Cerebellar nuclear complex (tissue), 1 donor: ENCODE measurements at places on chromosomes 3 and 15.

DNA sequence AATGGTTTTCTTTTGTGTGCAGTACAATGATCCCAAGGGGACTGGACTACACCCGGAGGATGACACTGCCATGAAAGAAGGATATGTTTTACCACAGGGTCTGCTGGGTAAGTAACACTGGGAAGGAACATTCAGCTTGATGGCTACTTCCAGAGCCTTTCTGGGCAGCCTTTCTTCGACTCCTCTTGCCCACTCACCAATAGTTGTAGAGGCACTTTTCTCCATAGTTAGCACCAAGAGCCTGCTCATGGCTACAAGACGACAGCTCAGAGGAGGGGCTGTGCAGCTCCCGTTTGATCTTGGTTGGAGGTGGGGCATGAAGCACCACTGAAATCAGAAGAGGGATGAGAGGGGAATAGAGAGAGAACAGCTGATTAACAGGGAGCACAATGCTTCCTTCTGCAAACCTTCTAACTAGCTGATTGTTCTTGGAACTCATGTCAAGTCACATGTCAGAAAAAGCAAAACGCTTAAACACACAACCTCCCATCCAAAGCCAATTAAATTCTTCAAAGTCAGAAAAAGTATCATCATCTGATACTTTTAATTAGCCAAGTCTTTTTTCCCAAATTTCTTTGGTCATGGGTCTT lies 27.9 kb downstream of the ETV5 start:
- no peak for DNase-seq

GRCh38 chr3:12675115-12675810 lies 11.3 kb upstream of the RAF1 start:
- DNase-seq: no peak

DNA sequence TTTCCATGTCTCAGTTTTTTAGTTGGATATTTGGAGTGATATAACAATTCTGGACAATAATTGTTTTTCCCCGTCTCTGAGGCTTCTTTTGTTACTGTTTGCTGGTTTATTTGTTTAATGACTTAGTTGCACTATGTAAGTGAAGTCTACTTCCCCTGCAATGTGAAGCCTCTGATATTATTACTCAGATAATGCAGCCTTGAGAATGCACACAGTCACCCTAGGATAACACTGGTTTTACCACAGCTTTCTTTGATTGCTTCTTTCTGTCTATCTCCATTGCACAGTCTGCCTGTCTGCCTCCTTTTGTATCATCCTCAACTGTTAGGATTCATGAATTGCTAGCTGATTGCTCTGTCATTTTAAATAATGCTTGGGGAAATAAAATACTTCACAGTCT lies 208.7 kb upstream of the ROBO1 start:
- DNase-seq: no peak

DNA sequence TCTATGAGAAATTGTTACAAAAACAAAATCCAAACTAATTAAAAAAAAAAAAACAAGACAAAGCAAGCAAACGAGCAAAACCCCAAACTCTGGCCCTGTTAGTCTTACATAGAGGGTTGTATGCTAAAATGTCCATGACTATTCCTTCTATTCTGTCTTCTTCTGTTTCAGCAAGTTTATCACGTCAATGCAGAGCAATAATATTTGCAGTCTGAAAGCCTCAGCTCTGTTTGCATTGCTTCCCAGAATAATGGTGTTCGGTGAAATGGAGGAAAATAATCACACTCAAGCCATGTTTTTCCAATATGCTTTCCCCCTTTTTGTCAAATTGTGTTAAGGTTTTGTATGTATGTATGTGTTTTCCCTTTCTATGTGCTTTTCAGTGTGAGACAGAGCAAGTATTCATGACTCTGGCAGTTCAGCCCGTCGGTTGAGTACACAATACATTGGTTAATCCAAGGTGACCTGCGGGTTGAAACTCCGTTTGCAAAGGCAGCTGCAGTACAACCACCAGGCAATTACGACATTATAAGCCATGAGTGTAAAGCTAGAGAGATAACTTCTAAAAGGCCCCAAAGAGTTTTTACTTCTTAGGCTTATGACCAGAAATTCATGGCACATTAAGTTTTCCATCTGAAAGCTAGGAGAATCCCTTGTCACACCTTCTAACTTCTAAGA lies 34.9 kb upstream of the MAGI1 start:
- DNase-seq: no peak

DNA sequence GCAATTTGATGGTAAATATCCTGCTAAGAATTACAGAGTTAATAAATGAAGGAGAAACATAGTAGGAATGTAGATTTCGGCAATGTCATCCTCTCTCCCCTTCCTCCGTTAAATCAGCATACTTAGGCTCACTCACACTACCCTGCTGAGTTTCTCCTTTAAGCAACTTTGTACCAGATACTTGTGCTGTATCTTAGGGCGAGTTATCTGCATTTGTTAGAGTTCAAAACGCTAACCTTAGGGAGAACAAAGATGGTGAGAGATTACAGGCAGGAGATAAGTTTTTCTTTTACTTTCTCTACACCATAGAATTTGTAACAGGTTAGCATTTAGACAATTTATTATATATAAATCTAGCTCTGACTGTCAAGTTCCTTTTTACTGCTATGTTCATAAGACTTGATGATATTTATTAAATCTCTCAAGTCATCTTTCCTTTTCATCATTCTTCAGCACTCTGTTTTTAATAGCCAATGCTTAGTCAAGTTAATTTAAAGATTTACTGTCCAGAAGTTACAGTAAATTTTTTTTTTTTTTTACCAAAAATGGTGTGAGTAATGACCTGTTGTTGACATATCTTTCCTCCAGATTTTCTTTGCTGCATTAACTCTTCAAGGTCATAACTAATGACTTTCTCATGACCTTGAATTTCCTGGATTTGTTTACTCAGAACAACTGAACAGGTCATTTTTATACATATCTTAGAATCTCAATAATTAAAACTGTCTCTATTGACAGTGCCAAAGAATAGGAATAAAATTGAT lies 22.2 kb downstream of the SUCNR1 start:
- DNase-seq: no peak

- DNase-seq: no peak
These were observed 119.1 kb downstream of the SV2B start for GRCh38 chr15:91219206-91219605.

GRCh38 chr3:127253491-127253890 lies 34.4 kb downstream of the PRR20G start:
- no peak for DNase-seq

GRCh38 chr3:94612631-94613030 lies 549.8 kb downstream of the NSUN3 start:
- DNase-seq: no peak

DNA sequence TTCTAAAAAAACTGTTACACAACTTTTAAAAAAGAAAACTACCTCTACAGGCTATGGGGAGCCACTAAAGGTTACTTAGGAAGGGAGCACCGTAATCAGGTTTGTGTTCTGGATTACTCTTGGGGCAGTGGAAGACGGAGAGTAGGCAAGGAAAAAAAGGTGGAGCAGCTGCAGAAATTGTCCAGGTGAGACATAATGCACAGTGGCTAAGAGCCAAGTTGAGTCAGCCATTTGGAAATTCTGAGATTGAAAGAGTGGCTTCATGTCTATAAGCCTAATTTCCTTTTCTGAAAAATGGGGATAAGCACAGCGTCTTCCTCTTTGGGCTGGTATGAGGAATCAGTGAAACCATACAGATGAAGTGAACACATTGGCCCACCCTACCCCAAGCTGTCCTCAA lies 195.2 kb downstream of the CADPS start:
- no peak for DNase-seq

GRCh38 chr15:43889042-43889441 lies 62.2 kb downstream of the WDR76 start:
- no peak for DNase-seq

DNA sequence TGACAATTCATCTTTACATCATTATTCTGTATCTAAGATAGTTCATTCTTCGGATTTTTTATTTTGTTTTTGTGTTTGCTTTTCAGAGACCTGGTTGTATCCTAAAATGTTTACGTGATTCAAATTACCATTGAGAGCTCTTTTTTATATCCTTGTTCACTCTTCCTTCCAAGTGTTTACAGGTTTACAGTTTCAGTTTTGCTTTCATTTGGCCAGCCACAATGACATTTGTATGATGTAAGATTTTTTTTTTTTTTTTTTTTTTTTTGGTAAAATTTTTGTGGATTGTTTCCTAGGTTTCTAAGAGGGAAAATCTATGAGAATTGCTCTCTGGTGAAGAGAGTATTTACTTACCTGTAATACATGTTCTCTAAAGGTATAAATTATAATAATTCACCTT lies 55.0 kb downstream of the SETD5 start:
- DNase-seq: no peak

DNA sequence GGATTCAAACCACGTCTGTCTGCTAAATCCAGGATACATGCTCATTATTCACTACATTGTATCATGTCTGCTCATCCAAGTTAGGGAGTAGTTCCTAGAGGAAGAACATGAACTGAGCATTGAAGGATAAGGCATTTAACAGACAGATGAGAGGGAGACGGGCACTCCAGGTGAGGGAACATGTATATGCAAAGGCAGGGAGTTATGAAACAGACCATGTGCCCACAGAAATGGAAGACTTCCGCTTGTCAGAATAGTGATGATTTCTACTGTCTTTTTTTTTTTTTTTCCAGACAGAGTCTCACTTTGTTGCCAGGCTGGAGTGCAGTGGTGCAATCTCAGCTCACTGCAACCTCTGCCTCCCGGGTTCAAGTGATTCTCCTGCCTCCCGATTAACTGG lies 5.0 kb upstream of the NDUFAF1 start:
- DNase-seq: no peak

DNA sequence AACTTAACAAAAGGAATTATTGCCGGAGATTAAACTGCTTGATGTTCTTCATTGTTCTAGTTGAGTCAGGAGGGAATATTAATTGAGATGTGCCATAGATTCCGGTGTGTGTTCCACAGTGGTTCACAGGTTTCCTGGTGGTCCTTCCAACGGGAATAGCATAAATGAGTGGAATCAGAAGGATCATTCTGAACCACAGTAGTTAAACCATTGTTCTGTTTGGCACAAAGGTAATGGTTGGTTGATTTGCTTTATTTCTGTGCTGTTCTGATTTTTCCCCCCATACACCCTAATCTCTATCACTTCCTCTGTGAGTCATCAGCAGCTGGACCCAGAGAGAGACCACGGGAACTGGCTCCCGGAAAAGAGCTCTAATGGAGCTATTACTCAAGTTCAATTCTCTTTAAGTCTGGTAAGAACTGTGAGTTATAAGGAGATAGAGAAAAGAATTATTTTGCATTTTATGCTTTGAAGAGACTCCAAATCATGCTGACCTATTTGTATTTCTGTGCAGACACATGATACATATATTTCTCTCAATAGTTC lies 627.2 kb downstream of the ZIC1 start:
- no peak for DNase-seq

GRCh38 chr3:140850210-140850955 lies 91.3 kb upstream of the SLC25A36 start:
- DNase-seq: no peak

DNA sequence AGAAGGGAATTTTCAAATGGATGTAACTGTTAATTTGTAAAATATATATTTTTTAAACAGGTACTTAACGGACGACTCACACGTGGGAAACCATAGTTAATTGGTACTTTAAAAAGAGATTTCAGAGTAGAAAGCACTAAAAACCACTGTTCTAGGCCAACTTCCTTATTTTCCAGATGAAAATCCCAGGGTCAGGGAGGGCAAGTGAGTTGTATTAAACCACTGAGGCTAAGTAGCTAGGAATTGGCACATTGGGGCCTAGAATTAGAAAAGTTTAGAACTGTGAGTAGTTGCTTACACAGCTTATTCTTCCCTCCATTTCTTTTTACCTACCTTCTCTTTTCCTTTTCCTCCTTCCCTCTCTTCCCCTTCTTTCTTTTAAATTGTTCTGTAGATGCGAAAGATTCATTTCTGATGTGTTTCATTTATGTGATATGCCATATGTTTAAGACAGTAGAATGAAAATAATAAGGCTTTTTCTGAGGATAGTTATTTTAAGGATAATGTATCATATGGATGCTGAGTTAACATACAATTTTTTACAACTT lies 4.1 kb upstream of the UTS2B start:
- DNase-seq: no peak

DNA sequence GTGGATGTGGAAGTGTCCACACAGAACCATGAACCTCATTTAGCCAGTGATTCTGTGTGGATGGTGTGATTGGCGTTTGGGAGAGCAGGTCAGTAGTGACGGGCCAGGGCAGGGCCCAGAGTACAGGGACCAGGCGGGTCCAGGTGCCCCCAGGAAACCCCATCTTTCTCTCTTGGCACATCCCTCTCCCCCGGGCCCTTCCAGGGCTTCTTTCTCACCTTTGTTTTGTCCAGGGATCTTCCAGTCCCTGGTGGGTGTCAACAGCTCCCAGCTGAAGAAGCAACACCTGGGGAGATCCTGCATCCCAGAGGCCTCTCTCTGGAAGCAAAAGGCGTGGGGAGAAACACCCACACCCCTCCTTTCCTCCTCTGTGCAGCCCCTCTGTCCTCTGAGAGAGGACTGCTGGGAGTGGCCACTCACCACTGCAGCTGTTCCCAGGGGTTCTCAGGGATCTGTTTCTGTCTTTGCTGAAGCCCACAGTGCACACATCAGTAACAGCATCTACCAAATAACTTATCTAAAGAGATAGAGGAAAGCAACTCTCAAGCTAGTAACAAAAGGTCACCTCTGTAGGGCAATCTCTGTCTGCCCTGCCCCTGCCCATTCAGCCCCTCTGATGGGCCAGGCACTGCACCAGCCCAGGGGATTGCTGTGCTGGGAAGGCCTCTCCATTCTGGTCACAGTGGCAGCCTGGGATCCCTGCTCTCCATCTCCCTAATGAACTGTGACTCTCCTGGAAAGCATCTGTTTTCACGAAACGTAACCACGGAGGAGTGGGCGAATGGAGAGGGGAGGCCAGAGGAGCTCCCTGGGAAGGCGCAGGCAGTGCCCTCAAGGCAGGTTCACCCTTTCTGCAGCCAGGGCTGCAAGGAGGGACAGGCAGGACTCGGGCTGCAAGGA lies 98.3 kb upstream of the ALDH1A3 start:
- no peak for DNase-seq

DNA sequence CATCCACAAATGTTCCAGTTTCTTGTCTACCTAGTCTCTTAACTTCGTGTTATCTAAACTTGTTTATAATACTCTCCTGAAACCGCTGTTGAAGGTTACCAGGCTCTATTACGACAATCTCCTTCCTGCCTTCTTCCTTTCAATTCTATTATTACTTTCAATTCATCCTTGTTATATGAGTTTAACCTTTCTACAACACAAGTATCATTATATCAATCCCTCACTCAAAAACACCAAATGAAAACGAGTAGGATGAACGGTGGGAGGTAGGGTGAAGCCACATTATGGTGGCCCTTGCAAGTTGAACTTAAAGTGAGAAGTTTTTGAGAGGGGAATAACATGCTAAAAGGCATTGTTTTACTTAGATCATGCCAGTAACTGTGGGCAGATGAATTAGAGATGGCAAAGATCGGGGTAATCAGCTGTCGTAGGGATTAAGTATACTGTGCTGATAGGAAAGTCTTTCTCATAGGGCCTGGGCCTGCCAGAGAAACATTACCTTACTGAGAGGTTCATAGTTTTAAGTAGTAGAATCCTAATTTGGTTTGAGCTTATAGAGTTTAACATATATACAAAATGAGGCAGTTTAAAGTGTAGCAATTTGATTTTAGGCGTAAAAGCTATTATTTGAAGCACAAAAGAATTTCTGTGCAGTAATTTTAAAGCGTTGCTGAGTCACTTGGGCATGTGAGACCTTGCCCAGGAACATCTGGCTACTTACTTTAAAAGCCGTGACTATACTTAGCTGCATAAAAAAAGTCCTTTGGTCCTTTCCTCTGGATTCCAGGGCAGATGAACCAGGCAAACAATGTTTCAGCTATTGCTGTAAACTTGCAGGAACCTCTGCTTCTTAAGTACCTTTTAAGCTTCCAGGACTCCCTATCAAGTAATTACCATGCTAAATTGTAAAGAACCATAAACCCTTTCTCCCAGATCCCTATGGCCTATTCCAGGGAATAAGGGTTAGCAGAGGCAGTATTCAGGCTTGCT lies 3.3 kb upstream of the CEP97 start:
- no peak for DNase-seq
